ENCODE measurements at places on chromosomes 1 and 21. TPM values are rescaled to one million over a fixed set of nuclear protein-coding genes. Genes with fewer than 3 reads are reported as not detected.

FMO3 gene
- total RNA-seq, result not detected

SPRR3 gene
- total RNA-seq, result not detected

ZMYM1 gene
- 13.8 TPM for total RNA-seq

IFI44L gene
- total RNA-seq, result not detected

HEYL gene
- not detected for total RNA-seq

IVL gene
- total RNA-seq, result not detected
